Activated T-helper 17 cell treated with anti-CD3 and anti-CD28 coated beads, Interleukin-2, amount 50 U/mL, for 72 hours (primary cell): ENCODE measurements at places on chromosomes 11 and 22.

DNA sequence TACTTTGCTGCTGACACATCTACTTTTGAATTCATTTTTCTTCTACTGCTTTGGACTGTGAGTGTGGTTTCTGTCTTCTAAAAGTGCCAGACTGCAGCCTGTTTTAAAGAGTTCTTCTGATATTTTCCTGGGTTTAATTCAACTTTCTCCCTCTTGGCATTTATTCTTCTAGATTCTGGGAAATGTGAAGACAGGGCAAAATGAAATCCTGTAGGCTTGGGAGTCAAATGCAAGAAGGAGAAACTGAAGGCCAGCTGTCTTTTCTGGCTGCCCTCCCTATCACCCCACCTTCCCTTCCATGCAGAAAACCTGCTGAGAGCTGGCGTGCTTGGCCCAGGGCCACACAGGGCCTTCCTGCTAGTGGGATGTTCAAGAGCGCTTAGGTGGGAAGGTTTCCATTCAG is 7.6 kb downstream of the ZNF70 start:
- no peak overlapping the region for H3K27ac ChIP-seq
- H3K27me3 ChIP-seq: no peaks in the 10 kb centered on the region
- peaks cover 23% of the 10 kb centered on the region for H3K36me3 ChIP-seq
- no peak for ATAC-seq
- no peaks in the 10 kb centered on the region for H3K4me1 ChIP-seq

DNA sequence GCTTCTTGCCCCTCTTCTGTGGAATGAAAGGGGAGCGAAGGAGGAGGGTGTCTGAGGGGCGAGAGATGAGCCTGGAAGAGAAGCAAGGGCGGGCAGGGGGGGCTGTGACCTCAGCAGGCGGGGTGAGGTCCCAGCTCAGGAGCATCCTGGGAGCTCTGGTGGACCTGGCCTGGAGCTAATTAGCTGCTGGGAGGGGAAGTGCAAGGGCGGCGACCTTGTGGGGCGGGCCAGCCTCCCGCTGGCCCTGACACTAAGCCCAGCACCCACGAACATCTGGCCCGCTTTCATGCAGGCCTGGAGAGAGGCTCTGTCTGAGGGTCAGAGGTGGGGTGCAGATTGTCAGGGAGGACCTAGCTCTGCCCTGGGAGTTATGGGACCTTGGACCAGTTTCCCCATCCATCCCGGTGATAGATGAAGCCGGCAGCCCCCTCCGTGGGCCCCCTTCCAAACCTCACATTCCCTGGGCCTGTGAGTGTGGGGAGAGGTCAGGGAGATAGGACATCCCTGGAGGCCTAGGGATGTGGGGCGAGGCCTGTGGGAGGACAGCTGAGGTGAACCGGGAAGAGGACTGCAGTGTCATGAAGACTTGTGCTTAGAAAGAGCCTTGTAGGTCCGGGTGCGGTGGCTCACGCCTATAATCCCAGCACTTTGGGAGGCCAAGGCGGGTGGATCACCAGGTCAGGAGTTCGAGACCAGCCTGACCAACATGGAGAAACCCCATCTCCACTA is 28.5 kb upstream of the CD82 start:
- H3K4me3 ChIP-seq: no peak overlapping the region
- H3K36me3 ChIP-seq: no peaks in the 10 kb centered on the region
- H3K4me1 ChIP-seq: no peaks in the 10 kb centered on the region
- no peak overlapping the region for H3K27ac ChIP-seq
- peaks cover 7% of the 10 kb centered on the region for H3K27me3 ChIP-seq

GRCh38 chr11:91686700-91687099 is 537.9 kb upstream of the FAT3 start:
- H3K4me1 ChIP-seq: no peaks in the 10 kb centered on the region
- no peak overlapping the region for H3K4me3 ChIP-seq
- no peaks in the 10 kb centered on the region for H3K36me3 ChIP-seq

GRCh38 chr22:33023153-33023827 is 34.9 kb downstream of the SYN3 start:
- no peak overlapping the region for H3K4me3 ChIP-seq
- H3K27me3 ChIP-seq: peaks cover 12% of the 10 kb centered on the region
- peak; percentile 89 for ATAC-seq
- no peaks in the 10 kb centered on the region for H3K36me3 ChIP-seq
- no peak overlapping the region for H3K27ac ChIP-seq

GRCh38 chr22:22395245-22395644 is 113.3 kb downstream of the ZNF280B start:
- no peak overlapping the region for H3K4me3 ChIP-seq
- H3K27ac ChIP-seq: no peak overlapping the region
- no peak for ATAC-seq
- H3K4me1 ChIP-seq: no peaks in the 10 kb centered on the region
- peaks cover 22% of the 10 kb centered on the region for H3K27me3 ChIP-seq
- H3K36me3 ChIP-seq: no peaks in the 10 kb centered on the region

DNA sequence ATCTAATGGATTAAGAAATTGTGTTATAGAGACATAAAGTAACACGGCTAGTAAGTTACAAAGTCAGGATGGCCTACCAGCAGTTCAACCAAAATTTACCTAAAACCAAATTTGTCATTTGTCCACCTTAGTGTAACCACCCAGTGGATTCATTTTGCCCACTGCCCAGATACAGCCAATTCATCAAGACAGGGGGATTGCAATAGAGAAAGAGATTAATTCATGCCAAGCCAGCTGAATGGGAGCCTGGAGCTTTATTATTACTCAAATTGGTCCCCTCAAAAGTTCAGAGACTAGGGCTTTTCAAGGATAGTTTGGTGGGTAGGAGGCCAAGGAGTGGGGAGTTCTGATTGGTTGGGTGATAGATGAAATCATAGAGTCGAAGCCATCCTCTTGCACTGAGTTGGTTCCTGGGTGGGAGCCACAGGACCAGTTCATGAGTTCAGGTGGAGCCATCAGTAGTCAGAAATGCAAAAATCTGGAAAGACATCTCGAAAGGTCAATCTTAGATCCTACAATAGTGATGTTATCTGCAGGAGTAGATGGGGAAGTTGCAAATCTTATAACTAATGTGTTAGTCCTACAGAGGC is 304.2 kb upstream of the CADM1 start:
- H3K27me3 ChIP-seq: peaks cover 3% of the 10 kb centered on the region
- H3K4me3 ChIP-seq: no peak overlapping the region
- no peaks in the 10 kb centered on the region for H3K36me3 ChIP-seq
- no peak for ATAC-seq
- no peaks in the 10 kb centered on the region for H3K4me1 ChIP-seq
- no peak overlapping the region for H3K27ac ChIP-seq

GRCh38 chr11:11662578-11662977 is 40.8 kb upstream of the GALNT18 start:
- no peak for ATAC-seq
- H3K27me3 ChIP-seq: peaks cover 24% of the 10 kb centered on the region
- no peak overlapping the region for H3K4me3 ChIP-seq
- H3K36me3 ChIP-seq: no peaks in the 10 kb centered on the region
- H3K4me1 ChIP-seq: no peaks in the 10 kb centered on the region

GRCh38 chr11:75189911-75190310 is 39.0 kb downstream of the SLCO2B1 start:
- H3K27ac ChIP-seq: no peak overlapping the region
- H3K4me3 ChIP-seq: no peak overlapping the region
- peaks cover 3% of the 10 kb centered on the region for H3K27me3 ChIP-seq
- no peaks in the 10 kb centered on the region for H3K4me1 ChIP-seq

GRCh38 chr11:128190312-128190711 is 397.0 kb downstream of the ETS1 start:
- no peak for ATAC-seq
- no peak overlapping the region for H3K27ac ChIP-seq
- no peaks in the 10 kb centered on the region for H3K27me3 ChIP-seq
- H3K4me1 ChIP-seq: peaks cover 15% of the 10 kb centered on the region
- H3K4me3 ChIP-seq: no peak overlapping the region
- no peaks in the 10 kb centered on the region for H3K36me3 ChIP-seq
